GOT3 (cell line): ENCODE measurements at places on chromosomes 16 and 17.

GRCh38 chr17:78617511-78618061, 40.4 kb upstream of the DNAH17 start:
- DNase-seq, result no peak

DNA sequence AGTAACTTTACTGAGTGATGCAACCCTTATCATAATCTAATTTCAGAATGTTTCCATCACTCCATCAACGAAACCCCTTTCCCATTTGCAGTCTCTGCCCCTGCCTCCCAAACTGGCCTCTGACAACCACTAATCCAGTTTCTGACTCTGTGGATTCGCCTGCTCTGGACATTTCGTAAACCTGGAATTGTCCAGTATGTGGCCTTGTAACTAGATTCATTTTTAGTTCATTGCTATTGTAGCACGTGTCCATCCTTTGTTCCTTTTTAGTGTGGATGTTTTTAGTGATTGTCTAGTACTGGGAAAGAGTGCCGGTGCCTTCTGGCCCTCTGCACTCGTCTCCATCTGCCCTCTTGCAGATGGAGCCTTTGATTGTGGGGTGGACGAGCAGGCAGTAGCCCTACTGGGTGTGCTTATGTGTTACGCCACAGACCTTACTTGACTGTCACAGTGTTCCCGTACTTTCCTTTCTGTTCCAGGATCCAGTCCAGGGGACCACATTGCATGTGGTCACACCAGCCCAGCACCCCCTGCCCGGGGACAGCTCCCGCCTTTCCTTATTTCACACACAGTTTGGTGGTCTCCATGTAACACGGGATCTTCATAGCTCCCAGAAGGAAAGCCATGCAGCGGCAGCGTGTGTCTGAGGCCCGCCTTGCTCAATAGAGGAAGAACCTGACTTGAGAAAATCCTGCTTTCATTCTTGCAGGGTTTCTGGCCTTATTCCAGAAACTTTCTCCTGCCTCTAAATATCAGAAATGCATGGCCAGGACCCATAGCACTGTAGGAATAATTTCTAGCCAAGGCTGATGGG, 8.8 kb downstream of the KIAA0513 start:
- DNase-seq, result no peak

GRCh38 chr16:79605999-79606398, 5.5 kb upstream of the MAF start:
- DNase-seq, result no peak

- no peak for DNase-seq
Observed at GRCh38 chr16:48956620-48957019, 325.0 kb downstream of the CBLN1 start.

DNA sequence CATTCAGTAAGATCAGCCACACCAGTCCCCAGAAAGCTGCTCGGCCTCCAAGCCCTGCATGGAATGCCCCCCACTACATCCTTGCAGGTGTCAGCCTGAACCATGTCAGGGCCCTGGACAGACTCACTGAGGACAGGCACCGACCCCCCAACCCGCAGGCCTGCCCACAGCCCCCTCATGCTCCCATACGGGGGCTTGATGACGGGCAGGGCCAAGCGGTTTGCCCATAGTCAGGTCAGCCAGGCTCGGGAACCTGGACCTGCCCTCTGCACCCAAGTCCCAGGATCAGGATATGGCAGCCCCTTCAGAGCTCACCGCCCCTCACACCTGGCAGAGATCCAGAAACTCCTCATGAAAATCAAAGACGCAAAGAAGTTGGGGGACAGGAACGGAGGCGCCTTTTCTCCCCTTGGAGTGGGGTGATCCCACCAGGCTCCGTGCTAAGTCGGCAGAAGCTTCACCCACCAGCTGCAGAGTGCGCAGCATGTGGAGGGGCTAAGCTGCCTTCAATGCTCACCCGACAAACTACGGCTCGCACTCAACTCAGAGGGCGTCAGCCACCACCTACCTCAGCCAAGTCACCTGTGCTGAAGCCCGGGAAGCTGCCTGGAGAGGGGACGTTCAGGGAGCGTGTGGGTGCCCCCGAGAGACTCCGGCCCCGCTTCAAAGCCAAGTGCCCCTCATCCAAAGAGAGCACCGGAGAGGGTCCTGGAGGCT, 26.5 kb downstream of the GNPTG start:
- DNase-seq, result no peak

GRCh38 chr16:50692999-50693781, at the start of gene NOD2:
NOD2 (plus strand) TSS chr16:50693606; CDS start chr16:50699496, 5,890 bp downstream.
- DNase-seq, result no peak

GRCh38 chr16:85475233-85475632, 137.9 kb upstream of the GSE1 start:
- DNase-seq, result no peak

DNA sequence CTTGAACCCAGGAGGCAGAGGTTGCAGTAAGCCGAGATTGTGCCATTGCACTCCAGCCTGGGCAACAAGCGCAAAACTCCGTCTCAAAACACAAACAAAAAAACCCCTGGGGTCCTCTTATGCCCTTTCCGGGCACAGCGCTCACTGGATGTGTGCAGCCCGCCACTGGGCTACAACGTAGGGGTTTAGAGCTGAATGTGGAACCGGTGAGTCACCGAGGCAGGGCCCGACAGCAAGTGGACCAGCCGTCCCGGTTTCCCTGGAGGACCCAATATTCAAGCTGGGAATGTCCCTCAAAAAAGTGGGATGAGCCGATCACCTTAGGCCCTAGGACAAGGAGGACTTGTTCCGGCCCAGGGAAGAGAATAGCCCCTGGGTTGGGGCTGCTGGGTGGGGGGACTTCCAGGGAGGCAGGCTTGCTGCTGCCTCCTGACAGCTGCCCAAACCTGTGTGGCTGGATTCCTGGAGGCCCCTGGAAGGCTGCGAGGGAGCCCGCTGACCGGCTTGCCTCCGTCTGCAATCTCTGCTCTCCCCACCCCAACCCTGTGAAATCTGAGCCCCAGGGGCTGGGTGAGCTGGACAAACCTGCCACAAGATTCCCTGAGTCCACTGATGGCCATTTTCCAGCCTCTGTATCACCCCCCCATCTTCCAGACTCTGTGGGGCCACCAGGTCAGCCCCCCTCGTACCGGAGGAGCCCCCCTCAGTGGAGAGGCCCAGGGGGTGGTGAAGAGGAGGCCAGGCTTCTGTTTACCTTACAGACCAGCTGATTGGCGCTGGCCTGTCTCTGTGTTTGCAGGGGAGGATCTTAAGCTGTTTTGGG, 2.9 kb upstream of the CLDN9 start:
- no peak for DNase-seq

- no peak for DNase-seq
Observed at GRCh38 chr16:81798311-81799137, 19.4 kb downstream of the PLCG2 start.

DNA sequence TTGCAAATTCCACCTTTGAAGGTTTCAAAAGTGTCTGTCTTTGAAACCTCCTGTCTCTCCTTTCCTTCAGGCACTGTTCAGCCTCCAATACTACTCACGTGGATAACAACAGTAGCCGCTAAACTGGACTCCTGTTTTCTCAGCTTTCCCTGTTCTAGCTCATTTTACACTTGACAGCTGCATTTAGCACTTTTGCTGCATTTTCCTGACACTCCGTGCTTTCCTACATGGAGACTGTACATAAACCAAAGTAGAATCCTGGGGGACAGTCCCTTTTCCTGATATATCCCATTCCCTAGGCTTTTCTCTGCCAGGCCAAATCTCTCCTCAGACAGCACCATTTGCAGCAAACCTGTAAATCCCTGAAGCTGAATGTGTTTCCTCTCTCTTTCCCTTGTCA, 3.6 kb downstream of the CCL5 start:
- DNase-seq, result no peak

GRCh38 chr17:77070888-77071279, 69.9 kb upstream of the SEC14L1 start:
- DNase-seq, result no peak
